Stimulated activated CD4-positive, alpha-beta T cell treated with anti-CD3 and anti-CD28 coated beads, Interleukin-4, amount 100 ng/mL, for 4 hours (primary cell): ENCODE measurements at places on chromosomes 12 and 14.

DNA sequence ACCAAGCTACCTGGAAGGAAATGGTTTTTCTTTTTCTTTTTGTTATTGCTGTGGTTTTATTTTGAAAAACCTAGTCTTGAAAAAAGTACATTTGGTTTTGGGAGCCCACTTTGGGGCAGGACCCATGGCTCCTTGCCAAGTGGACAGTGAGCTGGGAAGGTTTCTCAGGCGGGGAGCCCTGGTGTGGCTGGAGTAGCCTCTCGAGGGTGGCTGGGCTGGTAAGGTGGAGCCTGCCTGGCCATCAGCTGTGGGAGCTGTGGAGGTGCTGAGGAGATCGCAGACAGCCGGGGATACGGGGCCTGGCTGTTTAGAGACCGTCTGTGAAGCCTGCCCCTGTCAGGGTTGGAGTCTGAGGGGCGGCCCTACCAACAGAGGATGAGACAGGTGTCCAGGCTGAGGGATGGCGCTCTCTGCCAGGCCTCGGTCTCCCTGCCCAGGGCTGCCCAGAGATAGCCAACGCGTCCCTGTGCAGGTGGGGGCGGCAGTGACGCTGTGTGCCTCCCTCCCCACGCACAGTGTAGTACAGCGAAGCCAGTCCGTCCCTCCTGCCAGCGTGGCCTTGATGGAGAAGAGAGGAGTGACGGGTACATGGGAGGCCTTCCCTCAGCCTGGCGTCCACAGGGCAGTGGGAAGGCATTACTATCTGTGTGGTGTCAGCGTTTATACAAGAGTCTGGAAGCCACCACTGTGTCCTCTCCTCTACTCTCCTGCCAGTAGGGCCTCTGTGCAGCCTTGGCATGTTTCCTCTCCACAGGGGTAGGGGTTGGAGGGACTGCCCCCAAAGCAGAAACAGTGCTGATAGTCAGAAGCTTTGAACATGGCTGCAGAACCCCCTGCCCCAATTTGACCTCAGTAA is 5.9 kb downstream of the RIN3 start:
- no peak for DNase-seq

- DNase-seq: peak; percentile 27
These were observed 14.4 kb upstream of the MLXIP start for GRCh38 chr12:122064025-122064777.

DNA sequence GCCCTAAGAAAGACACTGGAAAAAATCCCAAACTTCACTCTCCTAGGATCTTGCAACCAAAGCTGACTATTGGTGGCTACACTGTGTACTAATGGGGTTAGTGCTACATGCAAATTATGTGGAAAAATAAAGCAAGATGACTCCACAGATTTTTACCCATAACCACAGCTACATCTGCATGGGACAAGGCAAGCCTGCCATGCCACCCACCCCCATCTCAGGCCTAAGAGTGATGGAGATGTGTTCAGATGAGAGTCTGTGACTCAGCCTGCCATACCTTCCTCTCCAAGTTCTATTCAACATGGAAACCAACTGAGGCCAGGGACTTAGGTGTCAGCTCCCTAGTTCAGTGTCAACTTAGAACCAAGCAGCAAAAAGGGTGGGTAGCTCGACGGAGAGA is 206.2 kb downstream of the PELI2 start:
- DNase-seq: no peak

DNA sequence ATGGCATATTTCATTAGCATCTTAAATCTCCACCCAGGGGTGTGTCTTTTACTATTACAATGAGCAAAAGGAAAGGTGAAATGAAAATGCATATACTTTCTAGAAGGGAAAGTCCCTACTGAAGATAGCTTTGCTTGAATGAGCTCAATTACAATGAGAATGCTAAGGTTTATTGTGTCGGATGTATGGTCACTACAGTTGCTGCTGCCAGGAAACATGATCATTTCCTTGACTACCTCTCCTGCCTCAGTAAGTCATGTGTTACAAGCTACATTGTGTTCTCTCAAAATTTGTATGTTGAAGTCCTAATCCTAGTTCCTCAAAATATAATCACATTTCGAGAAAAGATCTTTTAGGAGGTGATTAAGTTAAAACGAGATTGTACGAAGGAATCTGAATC is 322.2 kb downstream of the MDGA2 start:
- DNase-seq: no peak

- no peak for DNase-seq
These were observed 1.7 kb downstream of the ARHGAP9 start for GRCh38 chr12:57477710-57478681.
